Gastrocnemius medialis (tissue), 4 donors: ENCODE measurements at places on chromosomes 7 and 10. TPM values are rescaled to one million over a fixed set of nuclear protein-coding genes. Genes with fewer than 3 reads are reported as not detected.
A peak's percentile ranks its signal among the peaks of the same experiment; 100 is the strongest.

- H3K4me3 ChIP-seq, result no peak overlapping the region
- DNase-seq, result no peak
- peaks cover 4% of the 10 kb centered on the region for H3K4me1 ChIP-seq
- H3K27me3 ChIP-seq, result peaks cover 4% of the 10 kb centered on the region
Measured at GRCh38 chr7:132650498-132650897, 74.2 kb upstream of the PLXNA4 start.

DNA sequence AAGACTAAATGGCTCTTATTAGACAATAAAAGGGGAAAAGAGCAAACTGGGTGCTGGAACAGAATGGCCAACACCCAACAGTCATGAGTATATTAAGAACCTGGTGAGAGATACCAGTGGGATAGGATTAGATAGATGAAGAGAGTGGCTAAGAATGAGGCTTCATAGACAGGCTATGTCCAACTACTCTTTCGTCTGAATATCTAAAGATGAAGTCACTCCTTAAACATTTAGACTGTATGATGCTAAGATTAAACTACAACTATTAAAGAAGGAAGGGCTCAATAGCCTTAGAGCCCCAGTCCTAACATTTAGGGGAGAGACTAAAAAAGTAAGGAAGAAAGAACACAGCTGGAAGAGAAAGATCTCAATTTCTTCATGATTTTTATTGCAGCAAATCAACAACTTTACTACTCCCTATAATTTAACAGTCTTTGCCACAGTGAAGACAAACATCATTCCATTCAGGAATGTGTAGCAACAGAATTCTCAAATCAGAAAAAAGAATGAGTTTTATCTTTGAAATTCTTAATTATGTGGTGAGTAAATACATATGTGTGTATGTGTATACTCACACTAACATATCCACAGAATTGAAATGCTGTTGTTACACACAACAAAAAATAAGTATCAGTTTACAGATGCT, 45.6 kb downstream of the CACNA2D1 start:
- H3K36me3 ChIP-seq, result no peaks in the 10 kb centered on the region
- H3K4me1 ChIP-seq, result peaks cover 40% of the 10 kb centered on the region
- H3K27ac ChIP-seq, result peak overlapping the region; percentile 42
- no peak overlapping the region for H3K4me3 ChIP-seq
- no peak for DNase-seq

DNA sequence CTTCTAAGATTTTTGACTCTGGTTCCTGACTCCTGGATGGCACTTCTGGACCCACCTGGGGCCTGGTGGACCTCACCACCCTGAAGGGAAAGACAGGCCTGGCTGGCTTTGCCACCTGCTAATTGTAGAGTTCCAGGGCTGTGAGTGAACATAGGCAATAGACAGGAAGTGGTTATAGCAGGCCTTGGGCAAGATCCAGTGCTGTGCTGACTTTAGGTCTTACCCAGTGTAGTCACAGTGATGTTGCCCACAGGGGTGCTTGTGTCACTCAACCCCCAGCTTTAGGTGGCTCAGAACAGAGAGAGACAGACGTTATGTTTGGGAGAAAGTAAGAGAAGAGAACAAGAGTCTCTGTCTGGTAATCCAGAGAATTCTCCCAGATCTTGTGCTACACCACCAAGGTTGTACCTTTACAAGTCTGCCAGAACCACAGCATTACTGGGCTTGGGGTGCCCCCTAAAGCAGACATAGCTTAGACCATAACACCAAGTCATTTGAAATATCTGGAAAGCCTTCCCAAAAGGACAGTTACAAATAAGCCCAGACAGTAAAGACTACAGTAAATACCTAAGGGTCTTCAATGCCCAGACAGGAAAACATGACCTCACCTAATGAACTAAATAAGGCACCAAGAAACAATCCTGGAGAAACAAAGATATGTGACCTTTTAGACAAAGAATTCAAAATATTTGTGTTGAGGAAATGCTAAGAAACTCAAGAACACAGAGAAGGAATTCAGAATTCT, 303.4 kb downstream of the PCLO start:
- H3K27ac ChIP-seq, result no peak overlapping the region
- no peaks in the 10 kb centered on the region for H3K36me3 ChIP-seq
- no peak for DNase-seq
- no peaks in the 10 kb centered on the region for H3K27me3 ChIP-seq
- no peak overlapping the region for H3K4me3 ChIP-seq

- H3K27me3 ChIP-seq, result peaks cover 10% of the 10 kb centered on the region
- peaks cover 22% of the 10 kb centered on the region for H3K4me1 ChIP-seq
- no peaks in the 10 kb centered on the region for H3K36me3 ChIP-seq
- H3K4me3 ChIP-seq, result no peak overlapping the region
- DNase-seq, result peak; percentile 37
Measured at GRCh38 chr10:76115471-76116155, 684.2 kb downstream of the LRMDA start.

GRCh38 chr10:71395621-71396020, 1.1 kb upstream of the CDH23 start:
- H3K27me3 ChIP-seq, result peaks cover 36% of the 10 kb centered on the region
- DNase-seq, result no peak
- no peak overlapping the region for H3K4me3 ChIP-seq
- peaks cover 7% of the 10 kb centered on the region for H3K4me1 ChIP-seq
- H3K36me3 ChIP-seq, result no peaks in the 10 kb centered on the region

The COL13A1 gene
- total RNA-seq, result 0.19 TPM

- DNase-seq, result no peak
- H3K4me3 ChIP-seq, result no peak overlapping the region
- H3K27me3 ChIP-seq, result no peaks in the 10 kb centered on the region
- no peak overlapping the region for H3K27ac ChIP-seq
- H3K4me1 ChIP-seq, result no peaks in the 10 kb centered on the region
Measured at GRCh38 chr7:26131056-26131589, 20.9 kb upstream of the NFE2L3 start.

DNA sequence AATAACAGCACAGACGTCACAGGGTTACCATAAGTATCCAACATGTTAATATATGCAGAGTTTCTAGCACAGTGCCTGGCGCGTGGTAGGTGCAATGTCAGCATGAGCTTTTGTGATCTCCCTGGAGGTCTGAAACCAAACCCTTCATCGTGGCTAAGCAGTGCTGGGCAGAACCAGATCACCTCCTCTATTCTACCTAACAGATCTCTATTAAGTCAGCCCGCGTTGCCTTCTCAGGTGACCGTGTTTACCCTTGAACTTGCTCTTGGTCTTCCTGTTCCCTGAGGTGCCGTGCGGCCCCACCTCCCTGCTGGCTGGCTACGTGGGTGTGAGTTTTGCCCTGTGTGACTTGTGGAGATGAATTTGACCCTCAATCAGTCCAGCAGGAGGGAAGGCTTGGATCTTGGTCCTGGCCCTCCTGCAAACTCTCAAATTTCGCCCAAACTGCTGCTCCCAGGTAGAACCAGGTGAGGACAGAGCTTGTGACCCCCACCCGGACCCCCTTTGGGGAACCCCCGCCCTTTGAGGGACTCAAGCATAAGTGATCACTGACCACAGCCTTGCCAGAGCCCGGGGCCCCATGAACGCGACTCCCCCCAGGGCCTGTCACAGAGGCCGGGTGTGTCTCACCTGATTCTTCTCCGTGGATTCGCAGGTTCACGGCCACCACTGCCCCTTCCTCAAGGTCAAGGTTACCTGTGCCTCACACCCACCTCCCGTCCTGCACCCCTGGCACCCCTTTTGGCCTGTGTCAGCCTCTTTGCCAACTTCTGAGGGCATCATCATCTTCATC, 54.2 kb downstream of the ELFN1 start:
- H3K27ac ChIP-seq, result no peak overlapping the region
- no peak overlapping the region for H3K4me3 ChIP-seq
- no peak for DNase-seq
- H3K27me3 ChIP-seq, result no peaks in the 10 kb centered on the region
- no peaks in the 10 kb centered on the region for H3K36me3 ChIP-seq

GRCh38 chr7:70589590-70589989, 542.4 kb upstream of the GALNT17 start:
- DNase-seq, result no peak
- no peak overlapping the region for H3K27ac ChIP-seq
- H3K4me1 ChIP-seq, result no peaks in the 10 kb centered on the region
- no peaks in the 10 kb centered on the region for H3K27me3 ChIP-seq
- no peaks in the 10 kb centered on the region for H3K36me3 ChIP-seq
- H3K4me3 ChIP-seq, result no peak overlapping the region

DNA sequence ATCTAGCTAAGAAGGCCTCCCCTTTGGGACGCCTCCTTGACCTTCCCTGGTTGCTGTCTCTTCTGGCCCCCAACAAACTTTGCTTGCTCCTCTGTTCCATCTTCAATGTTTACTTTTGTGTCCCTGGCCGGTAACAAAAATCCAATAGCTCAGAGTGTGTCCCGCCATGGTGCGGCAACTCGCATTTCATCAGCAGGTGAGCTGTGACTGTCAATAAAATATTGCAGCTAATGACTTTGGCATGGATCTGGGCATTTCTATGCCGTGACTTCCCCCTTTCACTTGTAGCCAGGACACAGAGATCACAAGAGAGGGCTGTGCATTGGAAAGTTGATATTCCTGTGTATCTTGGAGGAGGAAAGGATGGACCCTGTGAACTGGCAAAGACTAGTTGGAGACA, 317.6 kb downstream of the RPS24 start:
- no peaks in the 10 kb centered on the region for H3K36me3 ChIP-seq
- H3K4me1 ChIP-seq, result peaks cover 8% of the 10 kb centered on the region
- H3K4me3 ChIP-seq, result no peak overlapping the region
- no peak for DNase-seq
- H3K27me3 ChIP-seq, result no peaks in the 10 kb centered on the region

GRCh38 chr10:3064423-3064822, 2.9 kb upstream of the PFKP start:
- peaks cover 17% of the 10 kb centered on the region for H3K27me3 ChIP-seq
- DNase-seq, result no peak

- H3K36me3 ChIP-seq, result no peaks in the 10 kb centered on the region
- no peaks in the 10 kb centered on the region for H3K27me3 ChIP-seq
- no peak overlapping the region for H3K4me3 ChIP-seq
Measured at GRCh38 chr10:131676800-131677421, 223.9 kb upstream of the PPP2R2D start.

DNA sequence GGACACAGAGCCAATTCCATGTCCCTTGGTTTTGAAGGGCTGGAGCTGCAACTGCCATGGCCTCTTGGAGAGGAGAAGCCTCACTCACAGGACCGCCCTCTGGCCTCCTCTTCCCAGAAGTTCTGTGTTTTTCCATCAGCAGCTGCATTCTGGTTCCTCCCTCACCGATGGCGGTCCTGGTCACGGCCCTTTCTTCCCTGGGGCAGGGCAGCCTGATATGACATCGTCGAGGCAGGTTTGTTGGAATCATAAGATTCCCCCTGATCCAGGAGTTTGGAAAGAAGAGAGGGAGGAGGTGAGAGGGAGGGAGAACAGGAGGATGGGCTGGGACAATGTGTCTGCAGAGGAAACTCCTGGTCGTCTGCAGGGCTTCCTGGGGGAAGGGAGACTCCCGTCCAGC, 82.7 kb upstream of the PDZD8 start:
- no peaks in the 10 kb centered on the region for H3K4me1 ChIP-seq
- peak; percentile 29 for DNase-seq
- H3K36me3 ChIP-seq, result no peaks in the 10 kb centered on the region
- H3K27ac ChIP-seq, result no peak overlapping the region

The GTPBP4 gene
- 51.5 TPM for total RNA-seq
